ENCODE measurements at places on chromosomes 11 and 22.
A peak's percentile ranks its signal among the peaks of the same experiment; 100 is the strongest.

DNA sequence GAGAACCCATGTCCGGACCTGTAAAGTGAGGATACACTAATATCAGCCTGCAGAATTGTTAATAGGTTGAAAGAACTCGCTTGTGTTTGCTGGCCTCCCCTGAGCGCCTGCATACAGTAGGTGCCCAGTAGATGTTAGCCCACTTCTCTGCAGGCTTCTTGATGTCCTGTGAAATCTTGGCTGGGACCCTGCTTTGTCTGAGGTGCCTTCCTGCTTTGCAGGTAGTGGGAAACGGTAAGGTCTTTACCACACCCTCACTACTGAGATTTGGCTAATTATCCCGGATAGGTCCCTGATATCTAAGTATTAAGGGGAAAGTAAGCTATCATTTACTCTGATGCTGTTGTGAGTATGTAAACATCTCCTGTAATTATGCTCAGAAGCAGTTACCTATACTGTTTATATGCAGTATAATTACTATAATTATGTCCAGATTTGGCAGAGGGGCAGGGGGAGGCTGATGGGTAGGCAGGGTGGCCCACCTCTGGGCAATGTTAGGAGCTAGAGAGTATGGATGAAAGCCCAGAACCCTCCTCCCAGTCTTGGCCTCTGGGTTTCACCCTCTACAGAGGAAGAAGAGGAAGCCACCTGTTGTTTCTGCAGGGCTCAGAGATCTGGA lies 1.2 kb upstream of the ARRB1 start:
- no peak for DNase-seq

GRCh38 chr22:41943661-41944209 lies 3.2 kb downstream of the CENPM start:
- no peak for DNase-seq

GRCh38 chr11:35214792-35215193 lies 75.8 kb downstream of the CD44 start:
- DNase-seq, result peak; percentile 57

DNA sequence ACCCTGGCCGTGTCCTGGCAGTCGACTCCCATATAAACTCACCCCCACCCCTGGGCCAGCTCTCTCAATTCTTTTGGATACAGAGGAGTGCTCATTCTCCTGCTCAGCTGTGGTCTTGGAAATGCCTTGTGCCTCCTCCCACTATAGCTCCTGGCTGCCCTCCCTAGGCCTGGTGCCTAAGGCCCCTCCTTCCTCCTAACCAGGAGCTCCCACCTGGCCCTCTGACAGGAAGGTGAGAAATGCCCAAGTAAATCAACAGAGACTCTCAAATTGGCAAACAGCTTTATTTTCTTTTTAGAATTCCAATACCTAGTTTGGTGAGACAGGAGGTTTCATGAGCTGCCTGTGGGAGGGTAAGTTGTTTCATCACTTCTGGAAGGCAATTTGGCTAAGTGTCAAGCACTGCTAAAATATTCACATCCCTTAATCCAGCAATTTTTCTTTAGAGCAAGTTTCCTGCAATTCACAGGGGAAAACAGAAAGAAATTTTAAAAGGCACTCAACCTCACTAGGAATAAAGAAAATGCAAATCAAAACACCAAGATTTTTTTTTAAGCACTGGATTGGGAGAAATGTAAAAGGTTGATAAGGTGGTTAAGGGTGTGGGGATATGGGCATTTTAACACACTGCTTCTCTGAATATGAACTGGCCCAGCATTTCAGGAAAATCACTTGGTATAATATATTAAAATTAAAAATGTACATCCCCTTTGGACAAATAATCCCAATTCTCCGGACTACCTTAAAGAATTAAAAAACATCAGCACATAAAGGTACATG lies 209.7 kb upstream of the ARHGAP20 start:
- DNase-seq, result no peak

DNA sequence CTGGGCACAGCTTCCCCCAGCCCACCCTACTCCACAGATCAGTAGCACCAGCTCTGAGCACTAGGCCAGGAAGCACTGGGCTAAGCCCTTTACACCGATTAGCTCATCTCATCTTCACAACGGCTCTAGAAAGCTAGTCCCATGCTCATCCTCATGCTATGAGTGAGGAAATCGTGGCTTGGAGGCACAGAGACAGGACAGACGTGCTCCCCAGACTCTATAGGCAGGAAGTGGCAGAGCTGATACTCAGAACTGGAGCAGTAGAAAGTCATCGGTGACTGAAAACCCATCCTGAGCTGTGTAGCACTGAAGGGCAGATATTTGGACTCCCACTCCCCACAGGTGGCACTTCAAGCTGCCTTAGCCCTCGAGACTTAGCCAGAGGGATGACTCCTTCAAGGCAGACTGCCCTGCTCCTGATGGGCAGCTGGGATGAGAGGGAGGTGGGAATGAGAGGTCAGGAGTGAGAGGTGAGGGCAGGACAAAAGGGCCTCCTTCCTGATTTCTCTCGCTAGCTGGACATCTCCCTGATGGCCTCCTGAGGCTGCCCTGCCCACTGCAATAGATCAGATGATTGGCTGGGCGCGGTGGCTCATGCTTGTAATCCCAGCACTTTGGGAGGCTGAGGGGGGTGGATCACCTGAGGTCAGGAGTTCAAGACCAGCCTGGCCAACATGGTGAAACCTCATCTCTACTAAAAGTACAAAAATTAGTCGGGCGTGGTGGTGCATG lies 9.7 kb downstream of the CD5 start:
- peak; percentile 72 for DNase-seq

- DNase-seq, result peak; percentile 63
These were observed 84.5 kb downstream of the ISX start for GRCh38 chr22:35150183-35151107.
